ENCODE measurements at places on chromosomes 2 and 18.

- no peak for DNase-seq
These were observed 2.7 kb downstream of the TNP1 start for GRCh38 chr2:216857131-216857550.

GRCh38 chr2:14316594-14316993 is 315.9 kb upstream of the LRATD1 start:
- no peak for DNase-seq

- no peak for DNase-seq
These were observed 148.5 kb downstream of the FHOD3 start for GRCh38 chr18:36446059-36446458.

DNA sequence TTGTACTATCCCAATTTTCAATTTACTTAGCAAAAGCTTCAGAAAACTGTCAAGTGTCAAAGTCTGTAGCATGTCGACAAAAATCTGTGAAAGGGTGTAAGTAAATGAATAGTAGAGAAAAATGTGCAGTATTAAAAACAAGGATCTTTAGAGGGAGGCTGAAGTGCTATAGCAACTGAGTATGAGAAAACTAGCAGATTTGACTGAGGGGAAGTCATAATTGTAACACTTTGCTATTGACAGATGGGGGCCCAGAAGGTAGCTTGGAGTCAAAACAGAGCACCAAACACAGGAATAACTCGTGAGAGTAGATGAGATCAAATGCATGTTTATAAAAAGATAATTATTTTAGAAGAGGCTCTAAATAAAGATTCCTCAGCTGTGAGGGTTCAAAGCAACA is 657.7 kb downstream of the TMEM182 start:
- no peak for DNase-seq

- DNase-seq: no peak
These were observed 19.6 kb downstream of the LDAH start for GRCh38 chr2:20803226-20803682.

GRCh38 chr2:120540719-120541552 is 194.7 kb upstream of the GLI2 start:
- DNase-seq: no peak

DNA sequence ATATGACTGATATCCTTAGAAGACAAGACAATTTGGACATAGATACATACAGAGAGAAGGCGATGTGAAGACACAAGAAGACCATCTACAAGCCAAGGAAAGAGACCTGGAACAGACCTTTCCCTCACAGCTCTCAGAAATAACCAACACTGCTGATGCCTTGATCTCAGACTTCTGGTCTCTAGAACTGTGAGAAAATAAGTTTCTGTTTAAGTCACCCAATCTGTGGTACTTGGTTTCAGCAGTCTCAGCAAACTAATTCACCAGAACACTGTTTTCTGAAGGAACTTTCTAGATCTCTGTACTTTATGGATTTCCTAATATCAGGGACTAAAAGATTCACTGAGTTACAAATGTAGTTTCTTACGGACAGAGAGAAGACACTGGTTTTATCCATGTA is 58.8 kb downstream of the NAB1 start:
- no peak for DNase-seq

Data from neural crest cell (in vitro differentiated cells).